Colonic mucosa (tissue), 4 donors: ENCODE measurements at places on chromosomes 7 and 10. TPM values are rescaled to one million over a fixed set of nuclear protein-coding genes. Genes with fewer than 3 reads are reported as not detected.

DNA sequence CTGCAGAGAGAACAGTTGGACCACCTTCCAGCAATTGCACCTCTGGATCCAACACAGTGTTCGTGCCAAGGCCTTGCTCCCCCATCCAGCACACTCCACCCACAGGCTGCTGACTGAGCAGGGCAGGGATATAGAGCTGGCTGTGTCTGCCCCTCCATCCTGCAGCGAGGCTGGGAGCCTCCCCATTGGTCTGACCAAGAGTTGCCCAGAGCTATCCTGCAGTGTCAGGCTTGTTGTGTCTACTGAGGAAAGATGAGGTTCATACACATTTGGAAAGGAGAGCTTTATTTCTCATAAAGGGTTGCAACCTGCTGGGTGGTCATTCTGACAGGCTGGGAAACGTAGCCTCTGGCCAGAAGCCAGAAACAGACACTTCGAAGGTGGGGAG lies 27.1 kb downstream of the PRF1 start:
- H3K4me1 ChIP-seq = no peaks in the 10 kb centered on the region
- no peak for DNase-seq
- no peaks in the 10 kb centered on the region for H3K27me3 ChIP-seq

- H3K27ac ChIP-seq = peak overlapping the region; percentile 46
- no peaks in the 10 kb centered on the region for H3K36me3 ChIP-seq
- H3K27me3 ChIP-seq = no peaks in the 10 kb centered on the region
- no peaks in the 10 kb centered on the region for H3K4me1 ChIP-seq
These were observed 290.3 kb downstream of the TNS3 start for GRCh38 chr7:47291461-47292081.

- no peaks in the 10 kb centered on the region for H3K36me3 ChIP-seq
- H3K4me3 ChIP-seq = no peak overlapping the region
- no peak for DNase-seq
These were observed 173.7 kb upstream of the PRPS1L1 start for GRCh38 chr7:18201350-18201749.

DNA sequence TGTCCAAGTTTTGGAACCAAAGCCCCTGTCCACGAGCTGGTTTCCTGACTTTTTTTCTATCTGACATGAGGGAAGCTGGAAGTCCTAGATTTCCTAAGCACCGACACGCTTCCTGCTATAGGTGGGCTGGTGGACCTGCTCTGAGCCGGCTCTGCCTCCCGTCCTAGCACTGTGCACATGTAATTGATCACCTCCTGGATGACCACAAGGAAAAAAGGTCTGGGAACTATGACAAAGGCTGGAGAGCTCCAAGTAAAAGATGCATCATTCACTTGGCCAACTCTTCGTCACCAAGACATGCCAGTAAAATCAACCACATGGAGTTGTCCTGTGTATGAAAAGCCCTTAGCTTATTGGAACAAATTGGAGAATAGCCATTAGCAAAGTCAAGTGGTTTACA lies 104.8 kb downstream of the ITIH5 start:
- no peaks in the 10 kb centered on the region for H3K4me1 ChIP-seq
- no peaks in the 10 kb centered on the region for H3K36me3 ChIP-seq
- no peak overlapping the region for H3K27ac ChIP-seq
- no peak overlapping the region for H3K4me3 ChIP-seq
- H3K27me3 ChIP-seq = no peaks in the 10 kb centered on the region

The DNAJC12 gene
- total RNA-seq = 6.9 TPM

GRCh38 chr10:17134737-17135260 lies 5.2 kb upstream of the CUBN start:
- no peaks in the 10 kb centered on the region for H3K4me1 ChIP-seq
- H3K4me3 ChIP-seq = no peak overlapping the region
- H3K27ac ChIP-seq = no peak overlapping the region

DNA sequence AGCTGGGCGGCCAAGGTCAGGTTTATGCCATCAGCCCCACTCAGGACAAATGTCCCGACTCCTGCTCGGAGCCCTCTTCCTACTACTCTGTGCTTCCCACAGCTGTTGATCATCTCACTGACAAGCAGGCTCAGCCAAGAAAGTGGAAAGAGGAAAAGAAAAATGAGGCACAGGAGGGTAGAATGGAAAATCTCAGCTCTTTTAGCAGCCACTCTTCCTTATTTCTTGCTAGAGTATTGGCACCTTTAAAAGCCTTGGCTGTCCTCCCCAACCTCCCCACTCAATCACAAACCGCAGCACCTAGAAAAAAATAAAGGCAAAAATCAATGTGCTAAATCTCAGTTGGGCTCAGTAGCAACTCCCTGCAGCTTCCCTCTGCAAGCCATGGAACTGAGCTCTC lies 35.3 kb upstream of the AGK start:
- peaks cover 9% of the 10 kb centered on the region for H3K27me3 ChIP-seq
- H3K4me1 ChIP-seq = no peaks in the 10 kb centered on the region
- H3K27ac ChIP-seq = no peak overlapping the region
- H3K36me3 ChIP-seq = no peaks in the 10 kb centered on the region

The DYDC1 gene
- not detected for total RNA-seq

DNA sequence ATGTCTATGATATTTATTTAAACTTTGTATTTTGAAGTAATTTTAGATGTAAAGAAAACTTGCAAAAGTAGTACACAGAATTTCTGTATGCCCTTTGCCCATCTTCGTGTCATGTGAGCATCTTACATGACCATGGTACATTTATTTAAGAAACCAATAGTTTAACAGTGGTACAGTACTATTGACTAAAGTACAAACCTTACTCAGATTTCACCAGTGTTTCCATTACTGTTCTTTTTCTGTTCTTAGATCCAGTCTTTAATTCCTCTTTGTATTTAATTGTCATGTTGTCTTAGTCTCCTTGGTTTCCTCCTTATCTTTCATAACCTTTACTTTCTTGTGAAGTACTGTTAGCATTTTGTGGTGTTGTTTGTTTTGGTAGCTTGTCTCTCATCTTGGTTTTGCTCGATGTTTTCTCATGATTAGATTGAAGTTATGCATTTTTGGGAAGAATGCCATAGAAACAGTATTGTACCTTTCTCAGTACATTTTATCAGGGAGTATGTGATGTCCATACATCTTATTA lies 24.1 kb downstream of the TAX1BP1 start:
- H3K4me3 ChIP-seq = no peak overlapping the region
- H3K27me3 ChIP-seq = no peaks in the 10 kb centered on the region
- no peak for DNase-seq
- H3K4me1 ChIP-seq = no peaks in the 10 kb centered on the region
- H3K36me3 ChIP-seq = no peaks in the 10 kb centered on the region
- H3K27ac ChIP-seq = no peak overlapping the region
